ENCODE measurements at places on chromosomes 2 and 18.
A peak's percentile ranks its signal among the peaks of the same experiment; 100 is the strongest.

DNA sequence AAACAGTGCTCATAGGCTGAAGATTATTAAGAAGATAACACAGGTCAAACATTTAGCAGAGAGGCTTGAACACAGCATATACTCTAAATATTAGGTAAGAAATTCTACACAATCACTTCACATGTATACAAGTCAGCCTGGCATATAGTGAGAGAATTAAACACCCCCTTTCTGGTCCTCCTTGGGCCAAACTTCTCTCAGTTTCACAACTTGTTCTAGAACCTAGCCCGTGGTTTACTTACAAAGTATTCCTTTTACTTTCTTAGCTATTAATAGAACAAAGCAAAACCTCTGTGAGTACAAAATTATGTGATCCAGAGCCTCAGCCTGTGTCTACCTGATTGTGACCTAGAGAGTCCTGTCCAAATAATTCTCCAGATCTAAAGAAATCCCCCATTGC lies 562.8 kb downstream of the TNS1 start:
- no peak for DNase-seq

DNA sequence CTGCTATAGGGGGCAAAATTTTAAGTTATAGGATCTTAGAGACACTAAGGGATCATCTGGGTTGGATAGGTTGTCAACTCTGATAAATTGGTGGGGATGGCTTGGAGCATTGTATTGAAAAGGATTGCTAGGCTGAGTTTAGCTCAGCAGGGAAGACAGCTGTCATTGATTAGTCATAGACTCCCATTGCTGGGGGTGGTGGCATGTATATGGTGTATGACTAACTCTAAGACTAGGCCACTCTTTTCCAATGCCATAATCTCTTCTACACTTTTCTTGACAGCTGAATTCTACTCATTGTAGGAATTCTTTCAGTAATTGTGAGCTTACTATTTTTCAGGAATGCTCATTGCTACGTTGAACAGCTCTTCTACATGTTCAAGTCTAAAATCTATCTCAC lies 81.3 kb upstream of the PELI1 start:
- DNase-seq = no peak

DNA sequence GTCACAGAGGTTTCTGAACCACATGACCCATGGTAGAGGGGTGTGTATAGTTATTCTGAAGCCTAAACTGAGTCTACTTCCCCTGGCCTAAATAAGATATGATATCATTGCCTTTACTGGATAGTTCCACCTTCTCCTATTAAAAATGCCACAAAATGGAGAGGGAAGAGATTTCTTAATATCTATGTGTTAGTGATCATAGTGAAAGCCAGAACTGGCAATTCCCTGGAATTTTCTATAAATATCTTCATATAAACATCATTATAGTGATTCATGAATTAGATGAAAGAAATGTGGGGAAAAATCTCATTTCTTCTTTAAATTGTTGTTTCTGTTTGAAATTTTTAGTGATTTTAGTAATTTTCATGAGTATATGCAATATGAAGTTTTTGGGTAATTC lies 45.8 kb downstream of the TSHZ1 start:
- no peak for DNase-seq

- peak; percentile 18 for DNase-seq
Observed at GRCh38 chr2:143426296-143426695, 297.1 kb downstream of the ARHGAP15 start.

DNA sequence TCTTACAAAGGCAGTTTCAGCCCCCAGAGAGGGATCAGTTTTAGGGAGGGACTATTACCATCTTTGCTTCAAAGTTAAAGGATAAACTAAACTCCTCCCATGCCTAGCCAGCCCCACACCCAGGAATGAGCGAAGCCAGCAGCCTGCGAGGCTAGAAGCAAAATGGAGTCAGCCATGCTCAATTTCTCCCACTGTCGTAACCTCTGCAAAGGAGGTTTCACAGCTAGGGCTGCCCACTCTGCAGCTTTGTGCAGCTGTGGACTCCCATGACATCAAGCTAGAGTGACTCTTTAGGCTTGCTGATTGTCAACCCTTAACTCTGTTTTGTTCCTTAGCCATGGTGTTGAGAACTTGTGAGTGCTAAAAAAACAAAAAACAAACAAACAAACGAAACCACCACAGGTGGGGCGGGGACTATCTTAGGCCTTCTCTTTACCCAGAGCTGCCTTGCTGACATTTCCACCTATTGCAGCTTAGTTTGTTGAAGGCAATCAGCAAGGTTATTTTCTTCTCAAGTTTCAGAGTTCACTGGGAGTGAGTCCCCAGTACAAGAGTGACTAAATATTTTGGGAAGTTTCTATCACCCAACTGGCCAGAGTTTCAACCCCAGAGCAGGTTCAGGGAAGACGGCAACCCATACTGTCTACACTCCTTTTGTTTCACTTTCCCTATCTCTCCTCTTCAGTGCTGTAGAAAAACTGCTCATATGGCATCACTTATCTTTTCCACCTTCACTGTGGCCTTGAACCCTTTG lies 592.1 kb downstream of the XIRP2 start:
- DNase-seq = no peak

GRCh38 chr2:200308546-200309295 lies 2.2 kb downstream of the SPATS2L start:
- DNase-seq = no peak

- no peak for DNase-seq
Observed at GRCh38 chr2:22355816-22356433, 1029.1 kb upstream of the KLHL29 start.

- DNase-seq = peak; percentile 31
Observed at GRCh38 chr2:165251366-165251765, 12.2 kb downstream of the SCN2A start.

DNA sequence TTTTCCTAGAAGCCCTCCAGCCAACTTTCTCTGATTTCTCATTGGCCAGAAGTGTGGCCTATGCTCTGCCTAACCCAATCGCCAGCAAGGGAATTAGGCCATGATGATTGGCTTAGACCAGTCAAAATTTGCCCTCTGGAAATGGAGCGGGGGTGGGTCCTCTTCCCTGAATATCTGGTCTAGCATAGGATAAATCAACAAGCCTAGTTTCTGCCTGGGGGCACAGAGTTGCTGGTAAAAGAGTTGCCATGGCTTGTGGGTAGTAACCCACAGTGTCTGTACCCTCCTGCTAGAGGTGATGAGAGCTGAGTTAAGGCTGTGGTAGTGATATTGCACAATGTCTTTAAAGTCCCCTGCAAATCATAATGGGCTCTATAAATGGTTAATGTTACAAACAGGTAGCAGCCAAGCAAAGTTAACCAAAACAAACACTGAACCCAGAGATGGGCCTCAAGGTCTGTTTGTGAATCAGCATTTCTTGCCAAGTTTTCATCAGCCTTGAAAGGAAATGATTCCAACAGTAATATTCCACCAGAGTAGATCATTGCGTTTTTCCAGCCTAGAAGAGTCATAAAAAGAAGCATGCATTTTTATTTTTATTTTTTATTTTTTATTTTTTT lies 19.3 kb downstream of the GALM start:
- no peak for DNase-seq

- no peak for DNase-seq
Observed at GRCh38 chr18:9578306-9578705, 36.1 kb downstream of the PPP4R1 start.

- DNase-seq = no peak
Observed at GRCh38 chr2:133193544-133194361, 374.5 kb downstream of the NCKAP5 start.

DNA sequence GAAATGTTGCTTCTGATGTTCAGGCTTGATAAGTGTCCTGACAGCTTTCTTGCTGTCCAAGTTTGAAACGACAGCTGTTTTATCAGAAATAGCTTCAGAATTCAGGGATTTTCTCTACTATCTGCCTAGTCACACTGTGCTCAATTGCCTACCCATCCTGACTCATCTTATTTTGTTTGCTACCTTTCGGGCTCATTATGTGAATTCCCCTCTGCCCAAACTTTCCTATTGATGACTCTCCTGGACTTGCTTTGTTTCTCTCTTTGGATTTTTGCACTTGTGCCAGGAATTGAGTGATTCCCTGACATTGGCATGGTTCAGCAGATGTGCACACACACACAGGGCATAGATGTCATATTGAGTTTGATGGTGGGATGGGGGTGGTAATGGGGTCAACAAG lies 1052.6 kb upstream of the PIK3C3 start:
- no peak for DNase-seq

GRCh38 chr2:236584521-236585384 lies 15.1 kb downstream of the ACKR3 start:
- DNase-seq = no peak

DNA sequence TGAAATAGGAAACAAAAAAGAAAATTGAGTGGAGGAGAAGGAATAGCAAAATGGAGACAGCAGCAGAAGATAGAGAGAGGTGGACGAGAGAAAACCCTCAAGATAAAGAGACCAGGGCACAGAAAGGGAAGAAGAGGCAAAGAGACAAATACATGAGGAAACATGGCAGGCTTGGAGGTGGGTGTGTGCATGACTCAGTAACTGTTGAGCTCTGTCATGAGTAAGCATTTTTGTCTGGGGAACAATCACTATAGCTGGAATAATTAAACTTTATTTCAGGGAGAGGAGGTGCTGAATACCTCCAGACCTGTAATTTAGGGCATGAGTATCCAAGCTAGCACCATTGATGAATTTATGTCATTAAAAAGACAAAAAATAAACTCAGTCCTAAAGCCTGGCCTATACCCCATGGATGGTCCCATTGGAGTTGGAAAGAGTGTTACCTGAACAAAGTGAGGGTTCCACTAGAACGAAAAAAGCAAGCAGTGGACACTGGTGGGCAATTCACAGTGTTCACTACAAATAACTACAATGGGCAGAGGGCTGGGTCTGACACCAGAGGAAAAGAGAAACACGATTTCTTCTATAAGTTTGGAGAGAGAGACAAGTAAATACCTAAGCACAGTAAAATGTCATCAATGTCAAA lies 145.5 kb downstream of the ADCYAP1 start:
- no peak for DNase-seq

GRCh38 chr18:45317948-45318640 lies 297.2 kb upstream of the SLC14A2 start:
- no peak for DNase-seq

- no peak for DNase-seq
Observed at GRCh38 chr2:96240341-96241038, 25.3 kb downstream of the TMEM127 start.

- no peak for DNase-seq
Observed at GRCh38 chr2:224764565-224765236, 48.5 kb upstream of the CCDC195 start.

GRCh38 chr2:11102956-11103860 lies 52.1 kb upstream of the SLC66A3 start:
- DNase-seq = no peak

DNA sequence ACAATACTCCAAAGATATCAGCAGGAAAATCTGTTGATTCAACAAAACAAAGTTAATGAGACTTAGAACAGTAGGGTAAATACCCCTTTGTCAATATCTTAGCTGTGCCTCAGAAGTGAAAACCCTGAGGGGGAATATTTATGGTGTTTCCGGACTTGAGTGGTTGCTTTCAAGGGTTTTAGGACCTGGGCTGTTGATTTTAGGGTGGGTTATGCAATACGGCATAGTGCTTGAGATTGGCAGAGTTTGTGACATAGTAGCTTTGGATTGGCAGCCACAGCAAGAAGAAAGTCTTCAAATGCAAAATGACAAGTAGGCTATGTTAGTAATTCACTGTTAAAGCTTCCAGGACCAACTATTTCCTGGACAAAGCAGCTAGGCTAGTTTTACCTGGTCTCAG lies 826.3 kb upstream of the CDH2 start:
- no peak for DNase-seq

DNA sequence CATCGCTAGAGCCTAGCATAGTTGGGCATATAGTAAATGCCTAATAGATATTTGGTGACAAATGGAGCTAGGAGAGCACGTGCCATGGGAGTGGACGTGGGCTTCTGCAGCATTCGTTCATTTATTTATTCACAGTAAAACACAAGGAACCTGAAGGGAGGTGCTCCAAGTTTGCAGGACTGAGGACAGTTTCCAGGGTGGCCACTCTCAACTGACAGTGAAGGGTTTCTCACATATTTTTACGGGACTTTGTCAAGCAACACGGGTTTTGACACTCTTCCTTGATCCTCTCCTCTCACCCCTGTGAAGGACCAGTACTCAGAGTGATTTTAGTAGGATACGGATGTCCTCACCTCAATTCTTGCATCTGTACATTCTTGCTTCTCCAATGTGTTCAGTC lies 135.0 kb upstream of the TTC39C start:
- DNase-seq = no peak

DNA sequence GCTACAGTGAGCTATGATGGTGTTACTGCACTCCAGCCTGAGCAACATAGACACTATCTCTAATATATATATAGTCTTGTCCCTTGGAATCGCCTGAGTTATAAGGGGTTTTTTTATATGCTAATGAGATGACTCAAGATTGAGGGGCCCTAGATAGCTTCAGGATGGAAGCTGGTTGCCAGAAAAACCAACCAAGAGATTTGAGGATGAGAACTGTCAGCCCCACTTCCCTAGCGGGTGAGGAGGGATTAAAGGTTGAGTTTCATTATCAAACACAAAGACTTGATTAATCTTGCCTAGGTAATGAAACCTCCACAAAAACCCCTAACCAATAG lies 12.6 kb upstream of the GALM start:
- no peak for DNase-seq
